ENCODE measurements at places on chromosomes 7 and 10. TPM values are rescaled to one million over a fixed set of nuclear protein-coding genes. Genes with fewer than 3 reads are reported as not detected.

The HNRNPA2B1 gene
- 256 TPM for total RNA-seq

DNA sequence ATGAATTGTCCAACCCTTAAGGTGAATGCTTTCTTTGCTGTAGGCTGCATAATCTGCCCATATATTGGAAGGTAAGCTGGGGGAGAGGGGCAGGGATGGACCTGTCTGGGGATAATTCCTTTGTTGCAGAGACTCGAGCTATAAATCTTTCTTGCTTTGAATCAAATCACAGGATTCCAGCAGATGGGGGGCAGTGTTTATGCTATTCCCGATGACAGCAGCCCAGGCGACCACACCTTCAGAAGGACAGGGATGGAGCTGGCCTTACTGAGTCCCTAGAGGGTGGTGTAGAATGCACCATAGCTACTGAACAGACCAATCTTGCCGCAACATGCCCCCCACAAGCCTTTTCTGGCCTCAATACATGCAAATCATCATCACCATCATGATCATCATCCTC lies 2.5 kb downstream of the PODXL start:
- no peak for DNase-seq

The LIPN gene
- 0.19 TPM for total RNA-seq

DNA sequence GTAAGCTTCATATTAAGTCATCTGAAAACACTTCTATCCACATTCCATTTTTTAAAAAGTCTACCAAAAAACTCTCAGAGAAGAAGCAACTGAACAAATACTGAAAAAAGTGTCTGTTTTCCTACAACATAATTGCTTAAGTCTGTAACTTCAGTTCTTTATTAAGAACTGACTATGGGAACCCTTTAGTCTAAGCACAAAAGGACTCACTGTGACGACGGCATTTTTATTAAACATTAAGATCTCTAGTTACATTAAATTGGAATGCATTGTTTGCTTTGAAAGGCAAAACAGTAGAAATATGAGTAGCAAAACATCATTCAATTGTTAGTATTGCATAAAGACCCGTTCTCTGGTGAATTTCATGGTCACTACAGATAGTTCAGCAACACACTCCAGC lies 5.8 kb upstream of the FAM3C start:
- no peak for DNase-seq

GRCh38 chr7:32569388-32570289 lies 74.3 kb downstream of the AVL9 start:
- DNase-seq = no peak

Data from esophagus squamous epithelium (tissue), 5 donors.